Bronchial epithelial cell (primary cell): ENCODE measurements at places on chromosomes 5 and 9.
A peak's percentile ranks its signal among the peaks of the same experiment; 100 is the strongest.

DNA sequence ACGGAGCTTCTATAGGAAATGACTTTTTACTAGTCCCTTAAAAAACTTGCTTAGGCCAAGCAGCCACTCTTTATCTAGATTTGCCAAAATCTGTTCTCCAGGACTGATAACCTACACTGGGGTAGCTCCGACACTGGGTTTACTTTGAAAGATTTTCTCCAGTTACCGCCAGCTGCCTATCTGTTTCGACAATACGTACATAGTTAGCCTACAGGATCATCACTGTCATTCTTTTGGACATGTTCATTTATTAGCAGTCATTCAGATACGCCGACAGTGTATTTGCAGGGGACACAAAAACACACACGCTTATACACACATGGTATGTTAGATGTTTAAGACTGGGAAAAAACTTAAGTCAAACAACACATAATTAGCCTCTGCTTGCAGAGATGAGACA is 225.7 kb downstream of the DCP2 start:
- no peak for DNase-seq

GRCh38 chr5:156188016-156188415 is 138.9 kb upstream of the SGCD start:
- no peak for DNase-seq

GRCh38 chr9:1285526-1285925 is 235.4 kb downstream of the DMRT2 start:
- no peak for DNase-seq

DNA sequence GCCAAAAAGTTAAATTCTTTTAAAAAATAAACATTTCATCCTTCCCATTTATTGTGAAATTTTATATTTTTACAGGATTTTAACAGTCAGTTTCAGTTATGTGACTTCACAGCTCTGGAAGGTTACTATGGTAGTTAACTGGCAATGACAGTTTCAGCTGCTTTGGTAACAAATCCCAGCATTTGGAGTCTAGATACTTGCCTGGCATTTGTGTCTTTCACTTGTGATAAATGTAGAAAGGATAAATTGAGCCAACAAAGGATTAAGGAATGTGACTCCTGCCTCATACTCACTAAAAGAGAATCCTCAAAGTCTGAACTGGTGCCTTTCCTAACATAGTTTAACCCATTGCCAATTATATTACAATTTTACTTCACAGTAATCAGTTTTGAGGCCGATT is 315.5 kb downstream of the FER start:
- DNase-seq = no peak

DNA sequence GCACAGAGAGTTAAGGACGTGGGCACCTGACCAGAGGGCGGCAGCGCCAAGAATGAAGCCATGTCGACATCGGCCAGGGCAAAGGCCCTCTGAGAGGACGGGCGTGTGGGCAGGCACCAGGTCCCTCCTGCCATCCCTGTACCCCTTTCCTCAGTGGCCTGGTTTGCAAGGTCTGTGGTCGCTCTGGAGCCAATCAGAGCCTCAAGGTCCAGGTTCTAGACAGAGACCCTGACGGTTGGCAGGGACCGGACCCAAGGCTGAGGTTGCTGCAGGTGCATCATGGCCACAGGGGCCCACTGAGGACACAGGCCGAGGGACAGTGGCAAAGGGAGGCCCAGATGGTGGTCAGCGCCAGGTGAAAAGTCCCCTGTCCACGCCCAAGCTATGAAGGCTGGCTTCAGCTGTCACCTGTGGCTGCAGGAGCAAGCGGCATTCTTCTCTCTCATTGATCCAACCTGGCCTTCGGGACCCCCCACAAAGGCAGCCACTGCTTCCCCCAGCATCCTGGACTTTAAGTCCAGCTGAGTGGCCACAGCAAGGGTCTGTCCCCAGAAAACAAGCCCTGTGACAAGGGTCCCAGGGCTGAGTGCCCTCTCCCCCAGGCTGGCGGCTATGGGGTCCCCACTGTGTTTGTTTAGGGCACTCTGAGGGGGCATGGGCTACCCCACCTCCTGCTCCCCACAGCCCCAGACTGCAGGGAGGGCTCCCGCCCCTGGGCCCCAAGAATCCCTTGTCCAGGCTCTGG is 48.9 kb downstream of the VAV2 start:
- DNase-seq = no peak

DNA sequence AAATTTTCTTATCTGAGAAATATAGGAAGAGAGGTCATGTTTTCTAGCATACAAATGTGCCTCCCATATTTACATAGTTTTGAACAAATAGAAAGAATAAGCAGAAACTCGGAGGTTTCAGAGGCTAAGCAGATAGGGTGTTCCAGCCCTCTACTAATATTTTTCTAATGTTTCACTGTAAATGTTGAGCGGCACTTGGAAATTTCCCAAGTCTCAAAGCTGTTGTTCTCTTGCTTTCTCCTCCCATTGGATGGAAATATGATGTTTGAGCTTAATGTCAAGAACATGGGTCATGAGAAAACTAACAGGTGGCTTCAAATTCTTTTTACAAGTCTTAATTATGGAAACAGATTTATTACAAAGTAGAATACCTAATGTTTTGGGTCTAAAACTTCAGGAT is 5.1 kb downstream of the SPINK1 start:
- no peak for DNase-seq

- DNase-seq = peak; percentile 57
Observed at GRCh38 chr9:29006628-29007027, 1433.3 kb upstream of the C9orf72 start.

- no peak for DNase-seq
Observed at GRCh38 chr9:12968093-12968492, 193.3 kb downstream of the LURAP1L start.

GRCh38 chr9:129323999-129324553 is 146.0 kb upstream of the IER5L start:
- no peak for DNase-seq

DNA sequence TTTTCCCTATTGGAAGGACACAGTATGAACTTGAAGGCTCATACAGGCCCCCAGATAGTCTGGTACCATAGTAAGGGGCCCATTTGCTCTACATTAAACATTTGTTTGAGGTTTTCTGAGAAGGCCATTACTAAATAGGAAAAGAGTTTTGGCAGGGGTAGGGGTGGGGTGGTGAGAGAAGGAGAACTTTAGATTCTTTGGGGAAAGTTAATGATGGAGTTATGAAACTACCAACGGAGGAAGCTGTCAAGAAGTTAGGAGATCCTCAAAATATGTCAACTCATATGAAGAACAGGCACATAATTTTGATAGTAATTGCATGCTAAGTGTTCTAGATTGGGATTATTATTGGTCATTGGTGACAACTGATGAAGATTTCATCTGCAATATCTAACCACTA is 114.7 kb downstream of the TAF11L14 start:
- no peak for DNase-seq

- no peak for DNase-seq
Observed at GRCh38 chr9:114007991-114008666, 70.0 kb downstream of the AMBP start.

- no peak for DNase-seq
Observed at GRCh38 chr9:86168256-86168655, 68.9 kb upstream of the GOLM1 start.

DNA sequence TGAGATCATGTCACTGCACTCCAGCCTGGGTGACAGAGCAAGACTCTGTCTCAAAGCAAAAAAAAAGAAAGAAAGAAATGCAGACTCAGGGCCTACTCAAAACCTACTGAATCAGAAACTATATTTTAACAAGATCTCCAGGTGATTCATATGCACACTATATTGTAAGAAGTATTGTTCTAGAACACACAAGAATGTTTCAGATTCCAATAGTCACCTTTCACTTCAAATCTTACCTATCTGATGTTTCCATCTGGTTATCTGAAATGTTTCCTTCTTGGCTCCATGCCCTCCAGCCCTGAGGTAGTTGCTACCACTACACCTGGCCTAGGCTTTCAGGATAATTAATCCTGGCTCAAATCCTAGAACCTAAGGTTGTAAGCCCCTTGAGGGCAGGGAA is 36.8 kb upstream of the SNX2 start:
- DNase-seq = peak; percentile 22

- no peak for DNase-seq
Observed at GRCh38 chr9:11352612-11353011, 739.8 kb upstream of the PTPRD start.

DNA sequence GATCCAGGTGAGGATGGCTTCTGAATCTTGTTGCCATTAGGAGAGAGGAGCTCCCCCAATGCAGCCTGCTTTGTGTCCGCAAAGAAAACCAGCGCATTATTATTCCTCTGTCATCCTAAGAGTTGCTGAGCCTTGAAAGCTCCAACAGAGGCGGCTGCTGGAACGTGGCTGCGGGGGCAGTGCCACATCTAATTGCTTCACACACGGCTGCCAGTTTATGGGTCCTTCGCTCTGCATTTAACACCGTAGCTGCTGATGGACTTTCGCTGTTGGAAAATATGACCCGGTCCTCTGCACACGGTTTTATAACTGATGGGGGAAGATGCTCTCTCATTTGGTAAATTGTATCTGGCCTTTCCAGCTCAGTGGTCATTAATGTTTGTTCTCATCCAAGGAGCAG is 38.0 kb downstream of the ZNF622 start:
- no peak for DNase-seq

DNA sequence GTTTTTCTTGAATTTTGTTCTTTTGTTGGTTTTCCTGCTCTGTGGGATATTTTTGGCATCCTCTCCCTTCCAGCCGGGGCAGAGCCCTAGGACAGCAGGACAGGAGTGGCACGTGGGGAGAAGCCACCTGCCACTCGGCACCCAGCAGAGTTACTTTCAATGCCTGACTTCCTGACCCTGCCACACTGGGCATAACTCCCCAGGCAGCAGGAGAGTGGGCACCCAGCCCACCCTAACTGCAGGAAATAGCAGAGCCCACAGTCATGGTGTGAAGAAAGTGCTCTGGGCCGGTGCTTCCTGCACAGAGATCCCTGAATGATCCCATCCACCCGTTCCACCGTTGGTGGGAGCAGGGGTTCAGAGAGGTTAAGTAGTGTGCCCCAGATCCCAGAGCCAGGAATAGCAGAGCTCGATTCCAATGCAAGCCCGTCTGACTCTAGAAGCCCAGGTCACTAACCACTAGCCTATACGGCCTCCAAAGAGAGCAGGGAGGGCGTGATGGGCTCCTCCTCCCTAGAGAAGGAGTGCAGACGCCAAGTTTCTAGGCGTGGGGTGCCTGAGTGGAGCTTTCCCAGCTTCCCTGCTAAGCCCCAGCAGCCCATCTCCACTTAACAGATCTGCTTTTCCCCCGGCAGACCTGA is 8.1 kb upstream of the NUP214 start:
- DNase-seq = no peak

DNA sequence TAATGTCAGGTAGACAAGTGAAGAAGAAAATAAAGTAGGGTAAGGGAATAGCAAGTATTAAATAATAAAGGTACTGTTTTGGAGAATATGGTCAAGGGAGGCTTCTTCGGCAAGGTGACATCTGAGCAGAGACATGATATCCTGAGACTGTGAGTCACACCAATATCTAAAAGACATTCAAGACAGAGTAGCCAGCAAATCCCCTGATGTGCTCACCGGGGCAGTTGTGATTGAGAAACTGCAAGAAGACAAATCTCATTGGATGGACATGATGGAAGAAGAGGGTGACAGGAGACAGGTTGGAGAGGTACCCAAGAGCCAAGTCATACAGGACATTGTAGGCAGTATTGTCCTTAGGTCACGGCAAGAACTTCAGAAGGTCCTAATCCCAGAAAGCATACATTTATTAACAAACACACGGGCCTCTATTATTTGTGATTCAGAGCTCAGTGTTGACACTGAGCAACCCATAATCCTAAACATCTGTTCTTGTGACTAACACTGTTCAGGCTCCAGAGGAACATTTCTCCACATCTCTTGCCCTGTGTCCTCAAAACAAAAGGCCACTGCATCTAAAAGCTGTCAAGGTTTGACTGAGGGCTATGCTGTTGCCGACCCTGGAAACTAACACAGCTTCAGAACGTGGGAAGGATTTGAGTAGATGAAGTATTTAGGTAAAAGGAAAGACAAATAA is 258.7 kb upstream of the CLINT1 start:
- no peak for DNase-seq

- DNase-seq = peak; percentile 72
Observed at GRCh38 chr9:26261503-26262330, 583.5 kb upstream of the TUSC1 start.

DNA sequence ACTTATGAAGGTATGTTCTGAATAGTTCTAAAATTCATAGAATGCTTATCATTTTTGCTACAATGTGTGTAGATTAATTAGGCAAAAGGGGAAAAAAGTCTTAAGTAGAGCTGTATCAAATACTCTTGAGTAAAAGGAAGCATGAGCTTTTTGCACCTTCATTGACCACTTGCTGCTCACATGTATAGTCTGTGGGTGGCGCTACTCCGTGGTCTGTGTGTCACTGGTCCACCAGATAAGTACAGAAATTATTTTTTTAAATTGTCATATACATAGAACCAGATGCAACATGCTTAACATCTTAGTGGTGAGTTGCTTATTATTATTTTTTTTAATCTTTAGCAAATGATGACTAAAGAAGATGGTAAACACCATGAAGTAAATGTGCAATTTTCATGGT is 130.2 kb downstream of the MAN2A1 start:
- DNase-seq = no peak

DNA sequence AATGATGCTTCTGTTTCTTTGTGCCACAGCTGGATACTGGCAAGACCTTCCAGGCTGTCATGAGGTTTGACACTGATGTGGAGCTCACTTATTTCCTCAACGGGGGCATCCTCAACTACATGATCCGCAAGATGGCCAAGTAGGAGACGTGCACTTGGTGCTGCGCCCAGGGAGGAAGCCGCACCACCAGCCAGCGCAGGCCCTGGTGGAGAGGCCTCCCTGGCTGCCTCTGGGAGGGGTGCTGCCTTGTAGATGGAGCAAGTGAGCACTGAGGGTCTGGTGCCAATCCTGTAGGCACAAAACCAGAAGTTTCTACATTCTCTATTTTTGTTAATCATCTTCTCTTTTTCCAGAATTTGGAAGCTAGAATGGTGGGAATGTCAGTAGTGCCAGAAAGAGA is 65.5 kb downstream of the ACO1 start:
- DNase-seq = no peak

DNA sequence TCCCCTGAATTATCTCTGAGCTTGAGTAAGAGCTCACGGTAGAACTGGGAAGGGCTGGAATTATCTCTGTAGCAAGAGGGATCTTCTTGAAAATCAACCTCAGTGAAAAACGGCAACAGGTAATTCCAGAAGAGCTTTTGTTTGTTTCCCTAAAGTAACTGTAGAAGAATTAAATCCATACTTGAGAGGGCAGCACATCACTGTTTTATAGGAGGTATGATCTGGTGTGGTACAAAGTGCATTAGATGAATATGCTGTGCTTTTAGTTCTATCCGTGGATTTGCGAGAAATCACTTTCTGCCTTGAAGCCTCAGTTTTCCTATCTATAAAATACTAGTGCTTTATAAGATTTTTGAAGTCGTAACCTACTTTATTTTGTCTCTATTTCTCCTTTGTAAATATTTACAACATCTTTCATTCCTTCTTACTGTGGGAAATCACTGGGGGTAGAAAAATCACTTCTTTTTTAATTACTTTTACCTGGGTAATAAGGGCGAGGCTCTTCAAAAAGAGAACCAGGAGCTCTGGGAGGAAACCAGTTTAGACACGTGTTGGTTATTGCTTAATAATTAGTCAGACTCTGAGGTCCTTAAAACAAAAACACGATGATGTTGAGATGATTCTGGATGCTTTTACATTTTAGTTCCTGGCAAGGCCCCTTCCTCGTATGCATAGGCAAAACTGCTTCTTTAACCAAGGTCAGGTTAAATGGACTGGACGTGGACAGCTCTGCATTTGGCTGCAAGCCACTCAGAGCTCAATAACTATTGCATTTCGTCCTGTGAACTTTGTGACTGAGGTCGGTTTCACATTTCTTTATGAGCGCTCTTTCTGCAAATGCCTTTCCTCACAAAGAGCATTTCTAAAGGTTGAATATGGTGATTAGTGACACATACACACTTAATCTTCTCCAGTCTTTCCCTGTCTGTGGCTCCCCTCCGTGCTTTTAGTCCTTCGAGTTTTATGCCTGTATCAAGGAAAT is 376.1 kb downstream of the BRINP1 start:
- DNase-seq = peak; percentile 32
